Fibroblast of skin of back (primary cell): ENCODE measurements at places on chromosomes 6 and 20.

GRCh38 chr20:31918466-31919105 lies 33.3 kb downstream of the PDRG1 start:
- DNase-seq, result no peak

- no peak for DNase-seq
Measured at GRCh38 chr6:32184084-32184640, at the start of gene AGER. Gene AGER (minus strand): TSS chr6:32184253. CDS start chr6:32184222, 31 bp downstream.

GRCh38 chr20:15561707-15562404 lies 1011.4 kb downstream of the KIF16B start:
- DNase-seq, result no peak

- DNase-seq, result peak; percentile 67
Measured at GRCh38 chr6:126804332-126805064, 314.0 kb upstream of the RSPO3 start.

DNA sequence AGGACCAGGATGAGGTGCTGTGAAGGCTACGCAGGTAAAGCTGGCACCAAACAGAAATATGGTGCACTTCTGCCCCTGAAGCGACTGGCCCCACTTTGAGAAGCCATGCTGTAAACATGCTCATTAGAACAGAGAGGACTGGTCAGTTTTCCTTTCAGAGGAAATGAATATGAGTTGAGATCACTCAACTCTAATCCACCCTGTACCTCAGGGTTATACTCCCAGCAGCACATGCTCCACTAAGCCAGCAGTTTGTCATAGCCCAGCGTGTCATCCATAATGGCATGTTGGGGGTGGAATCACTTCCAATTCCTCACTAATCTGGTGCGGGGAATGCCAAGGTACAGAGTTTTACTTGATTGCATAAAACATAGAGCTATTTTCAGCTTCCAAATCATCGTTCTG lies 98.1 kb downstream of the HIVEP2 start:
- peak; percentile 96 for DNase-seq

- no peak for DNase-seq
Measured at GRCh38 chr20:40961686-40962640, 66.7 kb upstream of the TOP1 start.

DNA sequence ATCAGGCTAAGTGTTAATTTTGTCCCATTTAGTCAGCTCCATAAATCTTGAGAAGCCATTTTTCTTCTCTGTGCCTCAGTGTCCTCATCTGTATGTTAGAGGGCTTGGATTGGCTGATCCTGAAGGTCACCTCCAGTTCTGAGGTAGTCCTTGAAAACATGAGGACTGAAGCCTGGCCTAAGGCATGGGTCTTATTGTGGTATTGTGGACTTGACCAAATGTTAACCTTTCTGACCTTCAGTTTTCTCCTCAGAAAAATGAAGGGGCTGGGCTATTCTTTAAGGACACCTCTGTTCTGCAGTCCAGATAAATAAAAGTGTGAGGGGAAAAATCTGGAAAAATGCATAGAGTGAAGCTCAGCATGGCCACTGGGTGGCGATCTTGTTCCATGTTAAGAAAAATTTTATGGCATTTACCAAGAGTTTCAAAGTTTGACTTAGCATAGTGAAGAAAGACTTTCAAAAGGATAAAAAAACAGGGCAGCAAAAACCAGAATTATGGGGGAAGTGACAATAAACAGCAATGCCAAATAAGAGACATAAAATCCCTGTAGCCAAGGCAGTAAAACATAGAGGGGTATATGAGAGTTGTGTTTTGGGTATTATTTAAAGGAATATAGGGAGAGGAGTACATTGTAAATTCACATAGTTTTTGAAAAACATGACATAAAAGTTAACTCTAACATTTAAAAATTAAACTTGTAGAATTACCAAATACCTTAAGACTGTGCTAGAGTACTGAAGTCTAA lies 13.2 kb upstream of the TFB1M start:
- peak; percentile 60 for DNase-seq

- no peak for DNase-seq
Measured at GRCh38 chr20:11790046-11790445, 127.6 kb upstream of the BTBD3 start.

GRCh38 chr20:53332022-53332837 lies 261.4 kb downstream of the ZNF217 start:
- DNase-seq, result no peak

GRCh38 chr6:130520801-130521200 lies 155.0 kb downstream of the TMEM200A start:
- no peak for DNase-seq

DNA sequence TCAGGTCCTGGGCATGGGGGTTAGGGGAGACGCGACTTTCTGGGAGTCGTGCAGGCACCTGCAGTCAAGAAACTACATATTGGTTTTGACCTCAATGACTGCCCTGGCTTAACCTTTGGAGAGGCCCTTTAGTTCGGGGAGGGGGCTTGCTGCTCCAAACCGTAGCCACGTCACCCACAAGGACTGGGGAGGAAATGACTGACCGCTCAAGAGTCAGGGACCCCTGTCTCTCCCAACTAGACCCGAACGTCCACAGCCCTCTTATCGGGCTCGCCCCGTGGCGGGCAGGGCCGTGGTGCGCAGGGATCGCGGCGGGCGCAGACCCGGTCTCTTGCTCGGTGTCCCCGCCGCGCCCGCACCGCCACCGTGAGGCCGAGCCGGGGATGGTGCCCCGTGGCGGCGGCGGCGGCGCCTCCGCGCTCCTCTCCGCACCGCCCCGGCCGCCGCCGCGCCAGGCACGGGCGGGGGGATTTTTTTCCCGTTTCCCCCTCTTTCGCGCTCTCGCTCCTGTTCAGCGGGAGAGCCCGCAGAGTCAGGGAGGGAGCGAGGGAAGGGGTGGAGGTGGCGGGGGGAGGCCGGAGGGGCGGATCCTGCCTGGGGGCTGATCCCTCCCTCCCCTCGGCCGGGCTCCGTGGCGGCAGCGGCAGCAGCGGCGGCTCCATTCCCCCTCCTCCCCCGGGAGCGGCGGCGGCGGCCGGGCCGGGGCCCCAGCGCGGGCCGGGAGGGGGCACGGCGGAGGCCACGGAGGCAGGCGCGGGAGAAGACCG lies at the start of gene BRPF3:
Gene BRPF3, plus strand, starts transcription at position 632 of the 767 bp plus-strand sequence. CDS start 3,579 bp downstream, outside the sequence.
- DNase-seq, result peak; percentile 81

DNA sequence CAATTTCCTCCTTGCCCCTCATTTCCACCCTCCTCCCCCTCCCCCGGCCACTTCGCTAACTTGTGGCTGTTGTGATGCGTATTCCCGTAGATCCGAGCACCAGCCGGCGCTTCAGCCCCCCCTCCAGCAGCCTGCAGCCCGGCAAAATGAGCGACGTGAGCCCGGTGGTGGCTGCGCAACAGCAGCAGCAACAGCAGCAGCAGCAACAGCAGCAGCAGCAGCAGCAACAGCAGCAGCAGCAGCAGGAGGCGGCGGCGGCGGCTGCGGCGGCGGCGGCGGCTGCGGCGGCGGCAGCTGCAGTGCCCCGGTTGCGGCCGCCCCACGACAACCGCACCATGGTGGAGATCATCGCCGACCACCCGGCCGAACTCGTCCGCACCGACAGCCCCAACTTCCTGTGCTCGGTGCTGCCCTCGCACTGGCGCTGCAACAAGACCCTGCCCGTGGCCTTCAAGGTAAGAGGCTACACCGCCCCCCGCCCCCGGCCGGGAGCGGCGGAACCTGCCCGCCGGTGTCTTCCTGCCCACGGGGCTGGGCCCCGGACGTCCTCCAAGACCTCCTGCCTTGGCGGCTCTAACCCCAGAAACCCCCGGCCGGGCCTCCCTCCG lies 44.9 kb upstream of the SUPT3H start:
- peak; percentile 67 for DNase-seq
